Activated naive CD4-positive, alpha-beta T cell treated with Interleukin-2 at 50 U/mL for 16 hours (primary cell): ENCODE measurements at places on chromosomes 12 and 14.

DNA sequence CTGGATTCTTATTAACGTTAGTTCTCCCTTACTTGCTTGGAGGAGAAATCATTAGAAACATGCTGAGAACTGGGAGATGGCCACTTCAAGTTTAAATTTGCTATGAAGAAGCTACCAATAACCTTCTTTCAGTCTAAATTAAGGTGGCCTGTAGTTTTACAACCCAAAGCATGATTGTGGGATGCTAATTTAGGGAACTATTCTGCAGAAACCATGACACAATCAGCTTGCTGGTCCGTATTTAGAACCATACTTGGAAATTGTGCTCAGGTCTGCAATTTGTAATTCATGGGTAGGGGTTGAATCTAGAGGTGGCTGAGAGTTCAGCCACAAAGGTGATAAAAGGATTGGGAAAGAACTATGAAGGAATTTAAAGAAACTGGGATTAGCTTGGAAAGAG, 405.7 kb downstream of the RAD51B start:
- no peak for DNase-seq

DNA sequence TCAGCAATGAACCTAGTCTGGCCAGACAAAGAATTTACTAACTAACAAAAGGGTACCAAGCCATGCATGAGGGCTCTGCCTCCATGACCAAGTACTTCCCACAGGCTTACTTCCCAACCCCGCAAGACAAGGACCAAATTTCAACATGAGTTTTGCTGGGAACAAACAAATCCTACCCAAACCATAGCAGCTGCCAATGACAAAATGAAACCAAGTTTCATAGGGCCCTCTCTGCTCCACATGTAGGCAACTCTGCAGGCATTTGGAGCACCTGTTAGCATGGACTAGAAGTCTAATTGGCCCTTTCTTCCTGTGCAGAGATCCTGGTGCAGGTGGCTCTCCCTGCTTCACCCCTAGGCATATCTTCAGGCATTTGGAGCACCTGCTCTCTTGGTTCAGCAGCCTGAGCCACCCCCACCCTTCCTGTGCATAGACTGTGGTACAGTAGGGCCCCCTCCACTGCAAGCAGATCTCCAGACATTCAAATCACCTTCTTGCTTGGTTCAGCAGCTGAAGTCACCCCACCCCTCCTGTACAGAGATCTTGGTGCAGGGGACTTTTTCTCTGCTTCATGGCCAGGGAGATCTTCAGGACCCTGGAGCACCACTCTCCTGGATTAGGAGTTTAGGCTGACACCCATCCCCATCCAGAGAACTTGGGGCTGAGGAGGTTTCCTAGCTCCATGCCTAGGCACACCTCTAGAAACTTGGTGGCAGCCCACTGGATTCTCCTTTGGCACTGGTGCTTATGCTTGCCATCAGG, 308.7 kb downstream of the RPAP3 start:
- no peak for DNase-seq

DNA sequence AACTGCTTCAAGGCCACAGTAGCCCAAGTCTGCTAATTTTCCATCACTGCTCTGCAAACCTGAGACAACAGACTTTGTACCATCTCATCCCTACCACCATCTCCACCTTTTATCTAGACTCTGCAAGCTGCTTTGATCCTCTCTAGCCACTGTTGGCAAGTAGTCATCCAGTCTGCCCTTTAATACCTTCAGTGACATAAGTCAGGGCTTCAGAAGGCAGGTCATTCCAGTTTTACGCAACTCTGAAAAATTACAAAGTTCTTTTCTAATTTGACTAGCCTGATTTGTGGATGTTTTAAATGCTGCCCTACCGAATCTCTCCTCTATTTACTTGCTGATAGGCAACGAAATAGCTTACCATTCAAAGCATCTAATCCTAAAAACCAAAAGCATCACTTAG, 2.8 kb downstream of the FERMT2 start:
- no peak for DNase-seq

- DNase-seq, result no peak
These were observed at the start of gene SERPINA1 for GRCh38 chr14:94388384-94389103. SERPINA1 (minus strand) TSS chr14:94388602; CDS start chr14:94383237, 5,365 bp downstream.

GRCh38 chr14:78022059-78022458, 148.1 kb upstream of the NRXN3 start:
- no peak for DNase-seq

GRCh38 chr12:3520168-3520567, 29.2 kb downstream of the PRMT8 start:
- no peak for DNase-seq

- DNase-seq, result no peak
These were observed 3.6 kb upstream of the VRK1 start for GRCh38 chr14:96793547-96793946.

DNA sequence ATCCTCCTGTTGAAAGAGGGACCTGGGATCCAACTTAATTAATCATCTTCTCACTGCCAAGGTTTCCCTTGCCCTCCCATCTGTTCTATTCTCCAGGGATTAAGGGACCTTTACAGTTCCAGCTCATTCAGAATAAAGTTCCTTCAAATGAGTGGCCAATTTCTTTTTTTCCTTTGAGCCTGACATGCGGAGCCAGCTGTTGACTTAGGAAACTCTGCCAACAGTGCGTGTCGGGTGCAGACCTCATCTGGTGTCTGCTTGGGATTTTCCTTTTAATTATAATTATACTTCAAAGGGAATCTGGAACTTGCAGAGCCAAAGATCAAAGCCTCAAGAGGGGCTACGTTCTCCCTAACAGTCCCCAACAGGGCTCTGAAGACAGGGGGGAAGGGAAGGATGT, 64.8 kb downstream of the CCDC60 start:
- no peak for DNase-seq

DNA sequence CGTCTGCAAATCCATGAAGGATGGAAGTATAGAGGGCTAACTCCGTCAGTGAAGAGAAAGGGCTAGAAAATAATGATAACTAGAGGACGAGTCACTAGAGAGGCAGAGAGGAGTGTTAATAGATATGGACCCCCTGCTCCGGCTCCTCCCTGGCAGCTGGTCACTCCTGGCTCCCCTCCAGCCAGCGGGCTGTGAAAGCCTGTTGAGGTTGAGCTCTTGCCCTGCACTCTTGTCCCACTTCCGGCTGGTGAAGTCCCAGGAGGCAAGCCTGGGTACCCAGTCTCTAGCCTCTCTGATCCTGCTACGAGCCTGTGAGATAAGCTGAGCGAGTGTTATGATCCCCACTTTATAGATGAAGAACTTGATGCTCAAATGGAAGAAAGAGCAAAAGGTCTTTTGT, 90.3 kb downstream of the RFX4 start:
- no peak for DNase-seq

GRCh38 chr12:59650588-59651228, 54.9 kb downstream of the SLC16A7 start:
- DNase-seq, result no peak

GRCh38 chr12:88519802-88520435, 60.4 kb downstream of the KITLG start:
- no peak for DNase-seq

GRCh38 chr14:84432676-84433075, 1097.3 kb upstream of the FLRT2 start:
- DNase-seq, result no peak

GRCh38 chr12:93743999-93744689, 67.0 kb downstream of the CRADD start:
- DNase-seq, result no peak

DNA sequence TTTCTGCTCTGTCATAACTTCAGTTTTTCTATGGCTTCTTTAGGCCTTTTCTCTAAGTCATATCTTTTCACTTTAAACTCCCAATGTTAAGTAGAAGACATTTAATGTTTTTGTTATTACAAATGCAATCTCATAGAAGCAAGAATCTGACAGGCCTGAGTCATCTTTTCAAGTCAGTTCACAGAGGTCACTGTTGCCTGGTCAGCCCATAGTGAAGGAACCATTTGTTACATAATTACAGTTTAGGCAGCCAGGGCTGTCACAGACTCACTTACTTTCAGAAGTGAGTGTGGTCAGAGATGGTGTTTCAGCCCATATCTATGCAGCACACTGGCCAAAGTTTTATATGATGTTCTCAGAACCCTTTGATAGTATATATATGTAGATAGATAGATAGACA, 46.5 kb downstream of the CCER1 start:
- no peak for DNase-seq

DNA sequence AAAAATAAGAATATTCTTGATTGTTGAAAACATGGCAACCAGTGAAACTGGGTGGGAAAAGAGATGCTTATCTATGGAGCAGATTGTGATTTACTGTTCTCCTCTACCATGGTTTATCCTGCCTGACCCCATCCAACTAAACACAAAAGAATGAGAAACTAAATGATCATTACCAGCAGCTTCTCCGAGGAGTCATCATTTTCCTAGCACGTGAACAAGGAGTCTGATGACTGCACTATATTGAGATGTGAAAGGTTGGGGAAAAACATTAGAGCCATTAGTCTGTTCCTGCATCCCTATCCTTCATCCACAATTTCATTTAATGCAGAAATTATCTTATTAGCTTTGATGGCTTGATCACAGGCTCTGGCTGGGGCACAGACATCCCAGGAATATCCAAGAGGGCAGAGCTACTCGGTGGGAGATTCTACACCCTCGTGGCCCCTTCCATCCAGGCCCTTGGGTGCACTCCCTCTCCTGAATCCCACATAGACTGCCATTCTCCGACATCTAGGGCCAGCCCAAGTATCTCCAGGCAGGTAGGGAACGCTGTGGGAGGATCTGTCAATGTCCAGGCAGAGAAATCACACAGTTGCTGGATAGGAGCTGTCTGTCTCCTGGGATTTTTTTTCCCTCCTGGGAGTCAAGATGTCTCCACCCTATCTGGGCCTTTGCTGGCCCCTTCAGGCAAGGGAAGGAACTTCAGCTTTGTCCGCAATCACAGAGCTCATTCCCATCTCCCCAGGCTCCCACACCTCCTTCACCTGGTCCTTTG, 43.3 kb upstream of the DHRS4 start:
- DNase-seq, result no peak

DNA sequence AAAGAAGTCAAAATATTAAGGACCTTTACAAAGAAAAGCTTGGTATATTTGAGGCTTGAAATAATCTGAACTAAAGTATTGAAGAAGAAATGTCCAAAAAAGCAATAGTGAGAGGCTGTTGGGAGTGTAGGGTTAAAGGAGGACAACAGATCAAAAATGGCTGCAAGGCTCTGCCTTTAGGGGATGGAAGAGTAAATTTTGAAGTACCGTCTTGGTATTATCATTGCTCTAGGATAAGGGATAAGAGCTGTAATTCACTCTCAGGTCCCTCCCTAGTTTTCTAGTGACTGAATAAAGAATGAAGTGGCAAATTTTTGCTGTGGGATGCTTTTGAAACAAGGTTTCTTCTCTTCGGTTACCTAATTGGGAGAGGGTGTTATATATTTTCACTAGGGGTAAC, 38.7 kb downstream of the LEMD3 start:
- no peak for DNase-seq

DNA sequence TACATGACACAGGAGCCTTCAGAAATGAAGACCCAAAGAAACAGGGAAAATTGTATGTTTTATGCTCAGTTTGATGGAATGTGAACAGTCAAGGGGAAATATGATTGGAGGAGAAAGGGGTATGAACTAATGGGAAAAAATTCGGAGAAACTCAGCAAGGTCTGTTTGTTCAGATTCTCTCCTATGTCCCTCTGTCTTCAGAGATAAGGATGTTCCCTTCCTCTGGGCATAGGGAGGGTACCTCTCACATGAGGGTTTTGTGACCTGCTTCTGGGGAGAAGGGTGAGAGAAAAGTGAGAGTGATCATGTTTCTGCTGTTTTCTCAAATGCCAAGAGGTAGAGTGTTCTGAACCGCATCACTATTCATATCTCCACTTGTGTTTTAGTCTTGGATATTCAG, 26.6 kb upstream of the LIMA1 start:
- no peak for DNase-seq

GRCh38 chr12:96041181-96041580, 5.8 kb upstream of the LTA4H start:
- DNase-seq, result no peak

GRCh38 chr14:104937161-104937560, 12.5 kb downstream of the PLD4 start:
- DNase-seq, result no peak

DNA sequence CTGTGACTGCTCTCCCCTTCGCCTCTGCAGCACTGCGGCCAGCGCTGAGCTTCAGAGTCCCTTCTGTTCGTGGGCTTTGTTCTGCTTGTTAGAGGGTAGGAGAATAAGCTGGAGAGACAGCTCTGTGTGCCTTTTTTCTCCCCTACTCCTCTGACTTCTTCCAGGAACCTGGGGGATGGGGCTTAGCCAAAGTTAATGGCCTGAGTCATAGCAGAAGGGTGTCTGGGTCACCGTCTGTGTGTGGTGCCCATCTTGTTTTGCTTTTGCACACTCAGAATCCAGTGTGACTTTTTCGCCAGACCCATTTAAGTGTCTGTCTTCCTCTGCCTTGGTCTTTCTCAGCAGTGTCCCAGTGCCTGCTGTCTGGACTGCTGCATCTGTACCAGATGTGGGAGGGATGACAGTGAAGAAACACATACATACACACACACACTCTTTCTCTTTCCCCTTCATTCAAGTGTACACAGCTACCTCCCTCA, 3.0 kb downstream of the KIF5A start:
- DNase-seq, result no peak

- DNase-seq, result peak; percentile 51
These were observed 2.6 kb upstream of the EVL start for GRCh38 chr14:100062590-100062989.

- DNase-seq, result no peak
These were observed 251.4 kb downstream of the LRIG3 start for GRCh38 chr12:58668871-58669270.

DNA sequence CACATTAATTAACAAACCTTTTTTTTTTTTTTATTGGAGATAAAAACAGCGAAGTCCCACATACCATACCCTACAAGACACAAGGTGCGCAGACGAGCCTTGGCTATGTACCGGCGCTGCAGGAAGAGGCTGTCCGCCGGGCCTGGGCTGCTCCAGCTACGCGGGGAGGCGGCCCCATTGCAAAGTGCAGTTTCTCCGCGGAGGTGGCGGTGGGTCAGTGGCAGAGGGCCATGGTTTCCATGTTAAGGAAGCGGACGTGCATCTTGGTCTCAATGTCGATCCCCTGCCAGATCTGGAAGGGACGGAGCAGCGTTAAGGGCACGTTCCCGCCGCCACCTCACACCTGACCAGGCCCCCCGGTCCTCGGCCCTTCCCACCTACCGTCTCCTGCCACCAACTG, 60.3 kb downstream of the TESC start:
- no peak for DNase-seq

DNA sequence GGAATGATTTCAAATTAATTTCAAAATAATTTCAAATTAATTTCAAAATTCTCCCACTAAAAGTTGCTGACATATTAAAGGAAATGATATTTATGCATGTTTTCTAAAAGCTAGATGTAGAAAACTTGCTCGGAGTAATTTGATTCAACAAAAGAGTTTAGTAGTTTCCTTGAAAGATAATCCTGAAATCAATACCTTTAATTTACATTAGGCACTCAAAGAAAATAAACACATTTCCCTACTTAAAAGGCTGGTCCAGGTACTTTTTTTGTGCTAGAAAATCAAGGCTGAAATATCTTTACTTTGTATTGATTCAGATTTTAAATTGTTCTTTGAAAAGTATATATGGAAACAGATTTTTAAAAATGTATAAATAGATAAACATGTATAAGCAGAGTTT, 370.5 kb downstream of the RAD51B start:
- no peak for DNase-seq

- no peak for DNase-seq
These were observed 185.1 kb upstream of the CDKN3 start for GRCh38 chr14:54211551-54212308.

- DNase-seq, result no peak
These were observed 75.0 kb downstream of the FAR2 start for GRCh38 chr12:29223956-29224543.

- no peak for DNase-seq
These were observed 2.2 kb upstream of the EIF2S3B start for GRCh38 chr12:10503460-10503859.
